ENCODE measurements at places on chromosomes 1 and 21.

- DNase-seq, result no peak
These were observed 1.3 kb upstream of the CD5L start for GRCh38 chr1:157842939-157843338.

DNA sequence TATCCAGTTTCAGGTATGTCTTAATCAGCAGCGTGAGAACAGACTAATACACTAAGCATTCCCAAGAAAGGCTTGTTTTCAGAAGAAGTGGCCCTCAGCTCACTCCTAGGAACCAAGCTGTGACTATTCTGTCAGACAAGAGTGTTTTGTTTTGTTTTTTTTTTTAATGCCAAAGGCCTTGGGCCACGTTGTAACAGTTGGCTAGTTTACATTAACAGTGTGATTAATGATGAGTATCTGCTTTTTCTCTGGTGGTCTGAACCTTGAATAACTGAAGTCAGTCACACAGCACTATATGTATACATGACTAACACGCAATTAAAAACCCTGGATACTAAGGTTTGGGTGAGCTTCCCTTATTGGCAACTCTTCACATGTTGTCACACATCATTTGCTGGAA is 21.9 kb downstream of the DPYD start:
- no peak for DNase-seq

DNA sequence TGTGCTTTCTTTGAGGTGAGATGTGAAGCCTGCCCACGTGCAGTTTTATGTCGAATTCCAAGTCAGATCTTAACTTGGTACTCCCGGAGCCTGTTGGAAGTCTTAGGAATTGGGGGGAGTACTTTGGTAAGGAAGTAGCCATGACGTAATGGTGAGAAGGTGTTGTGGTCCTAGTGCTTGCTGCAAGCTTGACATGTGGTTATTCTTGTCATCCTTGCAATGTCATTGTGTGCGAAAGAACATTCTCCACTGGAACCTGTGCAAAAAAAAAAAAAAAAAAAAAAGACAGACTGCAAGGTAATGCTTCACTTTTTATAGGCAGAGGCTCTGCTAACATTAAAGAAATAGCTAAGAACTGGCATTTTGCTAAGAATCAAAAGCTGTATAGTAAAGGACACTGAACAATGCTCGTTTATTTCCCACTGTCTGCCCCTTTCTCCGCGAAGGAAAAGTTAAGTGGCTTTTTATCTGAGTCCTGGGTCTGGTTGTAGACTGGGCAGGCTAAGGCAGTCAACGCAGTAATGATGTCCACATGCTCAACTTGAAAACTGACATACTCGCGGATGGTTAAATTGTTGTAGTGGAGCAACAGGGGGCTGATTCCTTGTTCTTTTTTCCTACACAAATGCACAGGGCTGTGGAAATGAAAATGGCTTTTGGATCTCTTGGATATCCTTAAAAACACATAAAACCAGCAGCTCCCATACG is 2.1 kb downstream of the KAZN start:
- no peak for DNase-seq

GRCh38 chr1:243354511-243355153 is 98.8 kb downstream of the SDCCAG8 start:
- DNase-seq, result no peak

DNA sequence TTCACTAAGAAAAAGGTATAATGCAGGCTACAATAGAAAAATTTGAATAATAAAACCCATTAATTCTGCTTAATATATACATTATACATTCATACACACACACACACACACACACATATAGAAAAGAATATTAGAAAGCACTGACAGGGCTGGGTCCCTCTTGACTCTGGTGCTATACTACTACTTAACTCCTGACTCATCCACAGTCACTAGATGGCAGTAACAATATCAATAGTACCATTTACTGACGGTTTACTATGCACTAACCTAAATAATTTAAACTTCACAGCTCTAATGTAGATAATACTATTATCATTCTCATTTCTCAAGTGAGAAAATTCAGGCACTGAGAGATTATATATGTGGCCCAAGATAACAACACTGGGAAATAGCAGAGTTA is 87.5 kb downstream of the COP1 start:
- DNase-seq, result no peak

- DNase-seq, result no peak
These were observed 24.2 kb upstream of the RGL1 start for GRCh38 chr1:183780757-183781156.
